ENCODE measurements at places on chromosomes 5 and 9.

- DNase-seq: no peak
Measured at GRCh38 chr9:69027355-69028097, 8.0 kb upstream of the FXN start.

GRCh38 chr5:174413567-174414314 is 310.6 kb upstream of the MSX2 start:
- no peak for DNase-seq

DNA sequence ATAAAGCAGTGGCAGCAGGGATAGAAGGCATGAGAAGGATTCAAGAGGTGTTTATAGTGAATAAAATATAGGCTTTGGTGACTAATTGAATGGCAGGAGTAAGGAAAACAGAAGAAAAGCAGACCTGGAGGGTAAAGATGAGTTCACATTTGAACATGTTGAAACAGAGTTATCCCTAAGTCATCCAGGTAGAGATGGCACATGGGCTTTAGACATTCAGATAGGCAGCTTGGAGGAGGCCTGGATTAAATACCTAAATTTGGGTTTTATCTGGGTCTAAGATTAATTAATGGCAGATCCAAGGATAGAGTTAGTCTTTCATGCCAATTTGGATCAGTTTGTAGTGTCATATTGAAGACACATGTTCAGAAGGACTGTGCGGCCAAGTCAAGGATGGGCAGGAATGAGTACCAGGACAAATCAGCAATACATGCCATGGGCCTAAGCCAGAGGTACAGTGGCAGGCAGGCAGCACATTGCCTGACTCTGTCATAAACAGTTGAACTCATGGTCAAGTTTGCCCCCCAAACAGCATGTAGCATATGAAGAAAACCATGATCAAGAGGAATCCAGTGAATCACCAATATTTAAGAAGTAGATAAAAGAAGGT is 115.5 kb upstream of the SLC12A2 start:
- DNase-seq: no peak

GRCh38 chr5:31268686-31269085 is 75.2 kb downstream of the CDH6 start:
- no peak for DNase-seq

DNA sequence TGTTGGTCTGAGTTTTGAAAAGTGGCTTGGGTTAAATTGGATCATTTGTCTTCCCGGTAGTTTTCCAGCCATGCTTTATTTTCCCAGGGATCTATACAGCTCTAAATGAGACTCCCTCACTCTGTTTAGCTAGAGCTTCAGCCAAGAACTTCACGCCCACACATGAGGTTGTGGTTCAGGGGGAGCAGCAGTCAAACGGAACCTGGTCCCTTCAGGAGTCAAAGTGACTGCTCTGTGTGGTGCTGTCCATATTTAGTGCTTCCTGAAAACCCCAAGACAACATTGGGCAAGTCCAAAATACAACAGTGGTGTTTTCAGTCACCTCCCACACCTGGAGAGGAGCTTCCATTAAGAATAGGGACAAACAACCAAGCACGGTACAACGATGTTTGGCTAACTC is 90.5 kb downstream of the ANKH start:
- DNase-seq: no peak
